ENCODE measurements at places on chromosomes 3 and 15.

- DNase-seq: no peak
These were observed 192.8 kb upstream of the ROBO1 start for GRCh38 chr3:79960594-79960993.

GRCh38 chr3:153714588-153715290, 406.5 kb upstream of the ARHGEF26 start:
- DNase-seq: no peak

DNA sequence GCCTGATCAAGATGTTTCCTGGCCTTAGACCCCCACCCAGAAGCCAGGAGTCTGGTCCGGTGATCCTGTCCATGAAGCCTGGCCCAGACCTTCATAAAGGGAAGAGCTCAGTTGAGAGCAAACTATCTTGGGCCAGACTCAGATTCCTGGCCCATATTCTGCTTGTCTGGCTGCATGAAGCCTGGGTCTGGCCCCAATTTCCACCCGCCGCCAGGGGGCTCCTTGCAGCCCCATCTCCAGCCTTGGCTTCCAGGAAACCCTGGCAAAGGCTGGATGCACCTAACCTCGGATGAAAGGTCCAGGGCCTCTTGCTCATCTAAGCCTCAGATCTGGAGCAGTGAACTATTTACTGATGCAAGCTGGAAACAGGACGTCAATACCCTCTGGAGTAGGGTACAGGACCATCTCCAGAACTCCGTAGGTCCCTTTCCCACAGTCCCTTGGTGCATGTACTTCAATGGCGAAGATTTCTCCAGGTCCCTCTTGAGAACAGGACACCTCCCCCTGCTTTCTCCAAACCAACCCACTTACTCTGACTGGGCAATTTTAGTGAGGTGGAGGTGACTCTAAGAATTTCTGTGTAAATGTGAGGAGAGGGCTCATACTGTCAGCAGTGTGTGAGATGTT, 5.6 kb downstream of the FOXL2 start:
- no peak for DNase-seq

DNA sequence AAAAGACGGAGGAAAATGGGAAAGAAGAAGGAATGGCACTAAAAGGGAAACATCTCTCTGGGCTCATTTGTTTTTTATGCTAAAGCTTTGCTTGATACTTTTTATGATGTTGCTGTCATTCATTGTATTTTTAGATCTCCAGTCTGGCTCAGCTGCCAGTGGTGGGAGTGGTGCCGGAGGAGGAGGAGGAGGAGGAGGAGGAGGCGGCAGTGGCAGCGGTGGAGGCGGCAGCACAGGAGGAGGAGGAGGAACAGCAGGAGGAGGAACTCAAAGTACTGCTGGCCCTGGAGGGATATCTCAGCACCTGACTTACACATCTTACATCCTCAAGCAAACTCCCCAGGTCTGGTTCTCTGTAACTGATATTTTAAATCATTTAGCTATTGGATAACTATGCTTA, 49.6 kb downstream of the MAP6D1 start:
- DNase-seq: no peak

GRCh38 chr3:156661155-156661554, 13.2 kb upstream of the TIPARP start:
- DNase-seq: no peak

DNA sequence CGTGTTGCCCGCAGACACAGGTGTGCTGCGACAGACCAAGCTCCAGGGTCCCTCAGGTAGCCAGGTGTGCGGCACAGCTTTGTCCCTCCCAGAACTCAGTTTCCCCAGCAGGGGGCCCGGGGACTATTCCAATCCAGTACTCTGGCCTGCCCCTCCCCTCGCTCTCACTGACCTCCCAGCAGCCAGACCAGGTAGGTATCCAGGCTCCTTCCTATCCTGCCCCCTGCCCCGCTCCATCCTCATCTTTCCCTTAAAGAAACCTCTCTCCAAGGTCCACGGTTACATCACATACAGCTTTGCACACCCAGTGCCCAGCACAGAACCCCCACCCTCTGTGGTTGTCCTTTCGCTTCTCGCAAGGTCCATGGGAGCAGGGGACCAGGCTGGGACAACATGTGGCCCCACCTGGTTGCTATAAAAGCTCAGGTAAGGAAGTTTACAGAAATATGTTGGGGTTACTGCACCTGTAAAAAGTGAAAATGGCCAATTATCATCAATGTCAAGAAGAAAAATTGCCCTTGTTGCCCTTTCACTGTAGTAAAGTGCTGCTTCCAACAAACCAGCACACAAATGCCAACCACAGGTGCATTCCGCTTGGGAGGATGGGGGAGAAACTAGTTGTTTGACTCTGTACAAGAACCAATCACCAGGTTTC, 7.3 kb upstream of the CYP11A1 start:
- DNase-seq: no peak

DNA sequence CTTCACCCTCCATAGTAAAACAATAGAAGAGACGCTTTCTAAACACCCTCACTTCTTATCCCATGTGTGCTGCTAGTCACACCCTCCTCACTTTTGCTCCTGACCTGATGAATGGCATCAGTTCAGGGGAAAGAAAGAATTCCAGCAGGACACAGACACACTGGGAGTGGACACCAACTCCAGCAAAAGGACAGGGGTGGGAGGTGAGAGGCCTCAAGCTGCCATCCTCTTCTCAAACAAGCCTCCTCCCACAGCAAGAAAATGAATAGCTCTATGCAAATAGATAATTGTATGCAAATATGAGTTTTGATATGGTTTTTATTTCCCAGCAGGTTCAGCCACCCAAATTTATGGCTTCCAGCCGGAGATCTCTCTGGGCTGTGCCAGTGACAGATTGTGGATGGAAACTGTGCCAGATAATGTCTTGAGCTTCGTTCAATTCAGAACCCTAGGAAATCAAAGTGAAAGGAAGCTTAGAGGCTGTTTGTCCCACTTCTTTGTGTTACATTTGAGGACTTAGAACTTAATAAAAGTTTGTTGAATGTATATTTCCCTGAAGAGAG, 209.3 kb upstream of the PPP2R3A start:
- no peak for DNase-seq

GRCh38 chr3:170709046-170709445, 123.2 kb upstream of the SLC7A14 start:
- no peak for DNase-seq

GRCh38 chr15:94411285-94411684, 179.9 kb downstream of the MCTP2 start:
- no peak for DNase-seq

GRCh38 chr15:38826880-38827279, 262.3 kb upstream of the RASGRP1 start:
- DNase-seq: no peak

- DNase-seq: no peak
These were observed 125.6 kb downstream of the VPS8 start for GRCh38 chr3:184937611-184938010.

DNA sequence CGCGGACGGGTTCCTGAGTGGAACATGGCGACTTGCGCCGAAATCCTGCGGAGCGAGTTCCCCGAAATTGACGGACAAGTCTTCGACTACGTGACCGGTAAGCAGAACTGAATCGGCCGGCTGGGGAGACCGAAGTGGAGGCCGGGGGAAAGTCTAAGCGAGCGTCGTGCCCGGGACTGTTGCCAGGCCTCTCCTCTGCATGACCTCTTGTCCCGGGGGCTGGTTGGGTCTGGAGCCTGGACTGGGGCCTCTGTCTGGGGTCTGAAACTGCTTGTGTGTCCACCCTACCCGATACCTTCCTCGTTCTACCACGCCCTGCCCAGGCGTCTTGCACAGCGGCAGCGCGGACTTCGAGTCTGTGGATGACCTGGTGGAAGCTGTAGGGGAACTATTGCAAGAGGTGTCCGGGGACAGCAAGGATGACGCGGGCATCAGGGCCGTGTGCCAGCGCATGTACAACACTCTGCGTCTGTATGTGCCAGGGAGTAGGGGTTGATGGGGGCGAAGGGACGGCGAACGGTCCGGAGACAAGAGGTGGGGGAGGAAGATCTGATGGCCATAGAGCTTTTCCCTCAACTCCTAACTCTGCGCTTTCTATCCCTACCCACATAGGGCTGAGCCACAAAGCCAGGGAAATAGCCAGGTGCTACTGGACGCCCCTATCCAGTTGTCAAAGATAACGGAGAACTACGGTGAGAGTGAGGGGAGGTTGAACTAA, at the start of gene ABCF3:
ABCF3 (plus strand) TSS at position 16 of the 718 bp plus-strand sequence; CDS start at position 25, 9 bp downstream.
- DNase-seq: no peak

DNA sequence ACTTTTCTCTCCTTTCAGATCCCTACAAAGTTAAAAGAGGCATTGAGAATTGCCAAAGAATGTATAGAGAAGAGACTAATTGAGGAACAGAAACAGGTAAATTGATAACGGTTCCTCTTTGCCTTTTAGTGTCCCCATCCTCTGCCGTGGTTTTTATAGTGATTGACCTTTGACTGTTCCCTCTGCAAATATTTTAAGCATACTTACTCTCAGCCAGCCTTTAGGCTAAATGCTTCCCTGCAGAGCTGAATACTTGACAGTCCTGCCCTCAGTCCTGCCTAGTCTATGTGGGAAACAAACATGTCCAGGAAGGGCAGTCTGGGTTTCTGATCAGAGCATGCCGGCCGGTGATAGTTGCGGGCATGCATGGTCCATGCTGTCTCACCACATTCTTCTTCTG, 24.7 kb downstream of the PDHB start:
- DNase-seq: no peak

DNA sequence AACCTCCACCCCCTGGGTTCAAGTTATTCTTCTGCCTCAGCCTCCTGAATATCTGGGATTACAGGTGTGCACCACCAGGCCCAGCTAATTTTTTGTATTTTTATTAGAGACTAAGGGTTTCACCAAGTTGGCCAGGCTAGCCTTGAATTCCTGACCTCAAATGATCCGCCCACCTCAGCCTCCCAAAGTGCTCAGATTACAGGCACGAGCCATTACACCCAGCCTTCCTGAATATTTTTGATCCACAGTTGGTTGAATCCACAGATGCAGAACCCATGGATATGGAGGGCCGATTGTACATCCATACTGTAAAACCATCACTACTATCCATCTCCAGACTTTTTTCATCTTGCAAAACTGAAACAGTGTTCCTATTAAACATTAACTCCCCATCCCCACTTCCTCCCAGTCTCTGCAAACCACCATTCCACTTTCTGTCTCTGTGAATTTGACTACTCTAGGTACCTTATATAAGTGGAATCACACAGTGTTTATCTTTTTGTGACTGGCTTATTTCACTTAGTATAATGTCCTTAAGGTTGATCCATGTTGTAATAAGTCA, 8.2 kb upstream of the TMEM62 start:
- DNase-seq: no peak

DNA sequence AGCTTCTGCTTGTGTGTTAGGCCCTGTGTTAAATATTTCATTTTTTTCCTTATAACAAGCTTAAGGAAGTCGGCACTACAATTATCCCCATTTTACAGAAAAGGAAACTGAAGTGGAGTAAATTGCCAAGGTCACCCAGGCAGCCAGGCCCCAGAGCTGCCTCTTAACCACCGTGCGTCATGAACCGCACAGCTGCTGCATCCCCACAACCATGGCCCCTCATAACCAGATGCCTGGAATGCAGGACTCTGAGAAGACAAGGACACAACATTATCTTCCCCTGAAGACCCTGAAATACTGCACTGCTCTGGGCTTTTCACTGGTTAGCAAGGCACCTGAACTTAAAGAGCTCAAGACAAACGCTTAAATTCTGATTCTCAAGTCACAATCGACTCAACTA, 14.6 kb downstream of the LRIG1 start:
- DNase-seq: no peak

- no peak for DNase-seq
These were observed 75.4 kb downstream of the CDC25A start for GRCh38 chr3:48112813-48113212.

DNA sequence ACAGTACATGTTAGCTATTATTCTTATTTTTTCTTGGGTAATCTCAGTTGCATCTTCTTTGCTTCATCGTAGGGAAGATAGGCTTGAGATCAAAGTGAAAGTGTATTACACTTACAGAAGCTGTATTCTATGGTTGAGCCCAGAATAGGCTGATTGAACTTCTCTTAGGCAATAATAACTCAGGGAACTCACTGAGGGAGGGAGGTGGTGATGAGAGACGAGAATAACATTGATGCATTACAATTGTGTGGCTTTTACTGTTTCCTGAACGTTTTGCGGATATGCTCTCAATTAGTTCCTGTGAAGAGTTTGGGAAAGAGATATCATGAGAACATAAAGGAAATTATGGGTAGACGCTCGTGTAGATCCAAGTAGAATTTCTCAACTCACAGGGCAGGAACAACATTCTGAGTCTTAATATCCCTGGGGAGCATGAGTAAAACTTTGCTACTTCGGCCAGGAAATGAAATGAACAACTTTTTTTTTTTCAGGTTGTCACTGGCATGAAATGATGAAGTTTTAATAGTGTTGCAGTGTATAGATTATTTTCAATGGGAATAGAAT, 302.2 kb downstream of the TUSC7 start:
- no peak for DNase-seq

Measured in stimulated activated CD4-positive, alpha-beta T cell treated with anti-CD3 and anti-CD28 coated beads, TNF-alpha, amount 100 ng/mL, for 1 hour (primary cell).